ENCODE measurements at places on chromosomes 3 and 15.
A peak's percentile ranks its signal among the peaks of the same experiment; 100 is the strongest.

- no peak for DNase-seq
Measured at GRCh38 chr3:30199855-30200254, 406.5 kb upstream of the TGFBR2 start.

DNA sequence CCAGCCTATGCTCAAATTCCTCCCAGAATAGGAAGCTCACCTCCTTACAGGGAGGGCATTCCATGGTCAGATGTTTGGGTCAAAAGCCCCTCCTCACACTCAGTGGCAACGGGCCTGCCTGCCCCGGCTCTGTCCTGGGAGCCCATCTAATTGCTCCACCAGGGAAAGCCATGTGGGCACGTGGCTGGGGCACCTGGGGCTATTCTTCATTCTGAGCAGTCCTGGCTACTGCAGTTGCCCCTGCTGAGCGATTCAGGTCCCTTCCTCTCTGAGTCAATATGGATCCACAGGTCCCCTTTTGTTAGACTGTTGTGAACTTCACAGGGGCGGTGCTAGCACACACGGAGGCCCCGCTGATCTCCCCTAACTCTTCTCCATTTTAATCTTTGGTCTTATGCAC lies 39.4 kb downstream of the TPRA1 start:
- no peak for DNase-seq

DNA sequence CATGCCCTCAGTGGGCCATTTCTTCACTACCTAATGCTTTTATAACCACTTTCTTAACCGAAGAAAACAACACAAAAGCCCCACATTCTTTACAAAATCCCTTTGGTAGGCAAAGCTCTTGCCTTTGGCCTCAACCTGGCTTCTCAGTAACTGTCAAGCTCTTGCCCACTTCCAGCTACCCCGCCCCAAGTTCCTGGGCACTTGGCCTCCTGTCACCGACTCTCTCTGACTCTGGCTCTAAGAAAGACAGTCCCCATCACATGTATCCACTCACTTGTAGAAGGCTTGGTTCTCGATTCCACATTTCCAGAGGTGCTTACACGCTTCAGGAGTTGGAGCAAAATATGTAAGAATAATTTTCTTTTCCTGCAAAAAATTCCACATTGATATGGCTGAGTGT lies 61.1 kb downstream of the WDR76 start:
- DNase-seq: no peak

GRCh38 chr15:66943456-66944095 lies 121.8 kb upstream of the SMAD3 start:
- DNase-seq: no peak

DNA sequence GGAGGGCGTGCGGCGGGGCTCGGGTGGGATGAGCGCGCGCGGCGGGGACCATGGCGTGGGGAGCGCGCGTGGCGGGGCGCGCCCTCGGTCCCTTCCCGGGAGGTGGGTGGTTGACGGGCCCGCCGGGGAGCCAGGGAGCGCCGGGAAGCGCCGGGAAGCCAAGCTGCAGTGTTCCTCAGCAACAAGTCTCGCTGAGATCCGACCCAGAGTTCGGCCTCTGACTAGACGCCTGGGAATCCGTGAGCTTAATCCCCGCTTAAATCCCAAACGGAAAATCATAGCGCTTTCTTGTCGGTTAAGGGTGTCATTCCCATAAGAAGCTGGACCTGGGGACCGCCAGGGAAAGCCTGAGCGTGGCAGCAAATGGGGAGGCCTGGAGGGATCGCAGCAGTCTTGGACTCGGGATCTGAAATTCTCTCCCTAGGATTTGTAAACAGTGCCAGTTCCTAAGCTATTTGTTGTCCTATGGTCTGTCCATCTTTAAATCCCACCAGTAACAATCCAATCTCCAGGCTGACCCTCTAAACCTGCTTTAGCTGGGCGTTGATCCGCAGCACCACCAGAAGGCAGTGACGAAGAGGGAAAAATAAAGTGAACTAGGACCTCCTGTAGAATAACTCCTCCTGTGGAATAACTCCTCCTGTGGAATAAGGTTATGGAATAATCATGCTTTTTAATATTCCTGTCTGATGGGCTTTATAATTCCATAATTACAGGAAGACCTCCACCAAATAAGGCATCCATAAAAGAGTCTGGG lies 570 bp upstream of the NEDD4 start:
- DNase-seq: no peak

GRCh38 chr3:30770387-30770786 lies 124.1 kb downstream of the GADL1 start:
- DNase-seq: no peak

DNA sequence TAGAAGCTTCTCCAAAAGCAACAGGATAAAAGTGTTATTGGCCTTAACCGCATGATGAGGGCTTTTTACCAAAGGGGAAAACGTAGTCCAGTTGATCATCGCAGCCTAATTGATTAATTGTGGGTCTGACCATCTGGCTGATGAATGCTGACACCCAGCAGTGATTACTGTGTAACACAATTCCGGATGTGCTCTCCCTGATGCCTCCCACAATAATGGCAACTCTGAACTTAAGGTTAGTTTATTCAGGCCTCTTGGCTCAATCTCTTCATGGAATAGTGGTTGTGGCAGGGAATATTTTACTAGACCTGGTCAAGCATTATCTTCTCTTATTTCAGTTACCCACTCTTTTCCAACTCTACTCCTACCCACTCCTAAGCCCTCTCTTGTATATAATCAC lies 332.9 kb downstream of the TIGIT start:
- DNase-seq: no peak

DNA sequence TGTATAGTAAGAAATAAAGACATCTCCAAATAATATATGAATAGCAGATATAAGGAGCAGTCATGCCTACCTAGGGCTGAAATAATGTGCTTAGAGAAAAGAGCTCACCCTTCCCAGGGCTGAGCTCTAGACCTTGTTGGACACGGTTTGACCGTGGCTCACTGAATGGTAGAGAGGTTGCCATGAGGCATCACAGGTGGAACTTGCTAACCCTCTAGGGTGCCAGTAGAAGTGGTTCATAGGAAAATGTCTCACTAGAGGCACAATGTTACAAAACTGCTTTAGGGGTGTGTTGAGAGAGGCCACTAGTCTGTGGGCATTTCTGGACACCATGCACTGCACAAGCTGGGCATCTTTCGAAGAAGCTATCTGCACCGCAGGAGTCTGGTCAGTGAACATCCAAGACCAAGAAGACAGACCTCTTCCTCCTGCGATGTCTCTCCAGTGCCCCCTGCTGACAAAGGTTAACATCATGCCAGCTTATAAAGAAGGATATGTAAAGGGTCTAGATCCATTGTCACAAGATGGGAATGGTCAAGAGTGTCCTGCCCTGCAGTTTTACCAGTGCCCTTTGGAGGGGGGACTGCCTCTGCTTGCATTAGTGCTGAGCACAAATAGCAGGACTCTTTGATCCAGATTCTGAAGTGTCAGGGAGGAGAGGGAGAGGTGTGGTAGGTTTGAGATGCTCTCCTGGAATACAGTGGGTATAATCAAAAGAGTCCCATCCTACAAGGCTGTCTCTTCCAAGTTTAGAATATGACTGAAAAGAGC lies 266.8 kb downstream of the ZNF385D start:
- DNase-seq: peak; percentile 18

DNA sequence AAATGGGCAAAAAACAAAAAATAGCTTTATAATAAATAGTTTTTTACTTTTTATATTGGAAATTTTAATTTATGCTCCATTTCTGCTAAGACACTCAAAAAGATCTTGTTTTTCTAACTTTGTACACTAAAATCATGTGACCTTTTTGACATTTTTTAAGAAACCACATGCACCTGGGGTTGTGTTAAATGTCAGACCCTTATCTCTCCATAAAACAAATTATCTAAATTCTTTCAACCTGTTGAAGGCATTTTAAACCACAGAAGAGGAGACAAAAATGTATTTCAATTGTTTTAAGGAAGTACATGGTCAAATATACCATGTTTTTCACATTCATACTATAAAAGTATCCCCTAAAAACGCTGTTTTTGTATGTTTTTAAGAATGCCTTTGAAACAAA lies 29.2 kb downstream of the IFT80 start:
- DNase-seq: no peak
